ENCODE measurements at places on chromosomes 1 and 21. TPM values are rescaled to one million over a fixed set of nuclear protein-coding genes. Genes with fewer than 3 reads are reported as not detected.

GRCh38 chr1:208528578-208529240 is 284.5 kb upstream of the PLXNA2 start:
- no peaks in the 10 kb centered on the region for H3K36me3 ChIP-seq
- peaks cover 11% of the 10 kb centered on the region for H3K27me3 ChIP-seq
- H3K4me3 ChIP-seq: no peak overlapping the region
- no peak overlapping the region for H3K27ac ChIP-seq
- DNase-seq: no peak
- H3K4me1 ChIP-seq: no peaks in the 10 kb centered on the region

DNA sequence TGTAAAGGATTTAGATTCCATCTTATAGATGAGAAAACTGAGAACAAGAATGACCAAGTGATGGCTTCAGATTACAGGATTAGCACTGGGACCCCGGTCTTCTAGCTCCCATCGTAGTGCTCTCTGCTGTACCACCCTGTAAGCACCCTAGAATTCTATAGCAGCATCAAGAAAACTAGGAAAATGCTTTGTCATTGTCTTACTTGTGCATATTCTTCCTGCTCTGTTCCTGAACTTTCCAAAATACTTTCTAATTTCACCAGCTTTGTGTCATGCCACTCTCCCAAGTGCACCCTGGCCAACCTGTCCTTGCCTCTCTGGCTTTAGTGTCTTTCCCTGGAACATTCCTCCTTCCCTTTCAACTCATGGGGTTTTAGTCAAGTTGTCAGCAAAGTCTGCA is 6.0 kb upstream of the KLHL20 start:
- H3K4me1 ChIP-seq: no peaks in the 10 kb centered on the region
- H3K27ac ChIP-seq: no peak overlapping the region
- H3K4me3 ChIP-seq: no peak overlapping the region
- DNase-seq: no peak
- H3K36me3 ChIP-seq: no peaks in the 10 kb centered on the region
- H3K27me3 ChIP-seq: peaks cover 34% of the 10 kb centered on the region

DNA sequence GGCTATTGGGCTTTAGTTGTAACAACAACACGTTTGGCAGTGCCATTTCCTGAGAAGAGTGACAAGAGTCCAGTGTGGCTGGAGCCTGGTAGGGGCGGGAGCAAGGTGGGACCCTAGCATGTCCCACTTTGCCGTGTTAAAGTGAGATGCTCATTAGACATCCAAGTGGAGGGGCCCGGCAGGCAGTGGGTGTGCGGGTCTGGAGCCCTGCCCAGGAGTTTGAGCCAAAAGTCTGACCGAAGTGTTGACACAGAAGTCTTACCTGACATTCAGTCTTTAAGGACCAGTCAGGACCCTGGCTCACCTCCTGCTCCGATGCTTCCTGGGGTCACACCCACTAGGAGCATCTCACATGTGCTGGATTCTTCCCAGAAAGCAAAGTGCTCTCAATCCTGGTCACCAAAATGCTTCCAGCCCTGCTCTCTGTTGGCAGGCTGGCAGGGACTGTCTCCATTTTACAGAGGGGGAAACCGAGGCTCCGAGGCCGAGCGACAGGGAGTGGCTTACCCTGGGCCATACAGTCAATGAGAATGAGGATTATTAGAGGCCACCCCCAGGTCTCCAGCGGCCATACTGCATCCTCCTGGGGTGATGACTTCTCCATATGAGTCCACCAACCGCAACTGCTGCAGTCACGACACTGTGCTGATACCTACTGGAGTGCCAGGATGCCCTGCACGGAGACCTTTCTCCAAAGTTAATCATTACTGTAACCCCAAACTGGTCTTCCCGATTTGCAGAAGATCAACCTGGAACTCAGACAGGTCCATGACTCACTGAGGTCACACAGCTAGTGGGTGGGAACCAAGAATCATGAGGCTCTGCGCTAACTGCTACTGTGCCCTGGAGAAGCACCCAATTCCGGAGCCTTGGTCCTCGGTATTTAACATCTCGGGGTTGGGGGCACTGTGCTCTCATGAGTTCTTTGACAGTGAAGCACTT is 112.7 kb downstream of the PRDM2 start:
- no peak for DNase-seq
- H3K27ac ChIP-seq: no peak overlapping the region
- no peaks in the 10 kb centered on the region for H3K27me3 ChIP-seq
- peaks cover 22% of the 10 kb centered on the region for H3K4me1 ChIP-seq
- no peak overlapping the region for H3K4me3 ChIP-seq

GRCh38 chr1:202124142-202124541 is 1.4 kb downstream of the GPR37L1 start:
- no peak for DNase-seq
- H3K4me1 ChIP-seq: no peaks in the 10 kb centered on the region
- H3K4me3 ChIP-seq: no peak overlapping the region

Gene AUNIP
- total RNA-seq: not detected

Gene RASAL2
- not detected for total RNA-seq

Gene GBP4
- total RNA-seq: 27.2 TPM

GRCh38 chr1:47227341-47228232 is 4.4 kb downstream of the TAL1 start:
- H3K27ac ChIP-seq: no peak overlapping the region
- no peak for DNase-seq
- peaks cover 5% of the 10 kb centered on the region for H3K36me3 ChIP-seq
- peaks cover 37% of the 10 kb centered on the region for H3K4me1 ChIP-seq
- H3K4me3 ChIP-seq: no peak overlapping the region
- H3K27me3 ChIP-seq: peaks cover 51% of the 10 kb centered on the region

GRCh38 chr1:150118716-150119115 is 31.0 kb upstream of the PLEKHO1 start:
- H3K4me3 ChIP-seq: no peak overlapping the region
- H3K36me3 ChIP-seq: peaks cover 26% of the 10 kb centered on the region
- H3K27me3 ChIP-seq: no peaks in the 10 kb centered on the region
- no peak for DNase-seq
- H3K27ac ChIP-seq: no peak overlapping the region
- peaks cover 2% of the 10 kb centered on the region for H3K4me1 ChIP-seq

DNA sequence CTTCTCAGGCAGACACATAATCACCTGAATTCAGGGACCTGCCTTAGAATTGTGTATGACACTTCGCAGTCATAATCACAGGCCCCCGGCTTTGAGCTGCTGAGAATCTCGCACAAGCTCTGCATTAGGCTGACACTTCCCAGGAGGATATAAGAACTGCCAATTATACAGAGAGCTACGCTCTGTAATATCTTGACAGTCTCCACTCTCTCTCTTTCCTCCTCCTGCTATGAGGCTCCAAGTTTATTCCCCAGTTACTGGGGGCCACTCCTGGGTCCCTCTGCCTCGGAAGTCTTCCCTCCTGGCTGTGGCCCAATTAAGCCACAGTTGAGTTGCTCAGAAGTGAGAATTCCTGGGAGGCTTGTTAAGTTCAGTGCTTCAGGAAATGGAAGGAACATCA is 42.7 kb downstream of the EBNA1BP2 start:
- H3K4me1 ChIP-seq: no peaks in the 10 kb centered on the region
- no peak overlapping the region for H3K27ac ChIP-seq
- H3K36me3 ChIP-seq: no peaks in the 10 kb centered on the region

GRCh38 chr1:56052041-56052440 is 527.3 kb downstream of the PLPP3 start:
- H3K27me3 ChIP-seq: peaks cover 2% of the 10 kb centered on the region
- DNase-seq: no peak
- no peaks in the 10 kb centered on the region for H3K4me1 ChIP-seq
- H3K27ac ChIP-seq: no peak overlapping the region

Gene RHD
- total RNA-seq: not detected

Gene AMY2A
- not detected for total RNA-seq

DNA sequence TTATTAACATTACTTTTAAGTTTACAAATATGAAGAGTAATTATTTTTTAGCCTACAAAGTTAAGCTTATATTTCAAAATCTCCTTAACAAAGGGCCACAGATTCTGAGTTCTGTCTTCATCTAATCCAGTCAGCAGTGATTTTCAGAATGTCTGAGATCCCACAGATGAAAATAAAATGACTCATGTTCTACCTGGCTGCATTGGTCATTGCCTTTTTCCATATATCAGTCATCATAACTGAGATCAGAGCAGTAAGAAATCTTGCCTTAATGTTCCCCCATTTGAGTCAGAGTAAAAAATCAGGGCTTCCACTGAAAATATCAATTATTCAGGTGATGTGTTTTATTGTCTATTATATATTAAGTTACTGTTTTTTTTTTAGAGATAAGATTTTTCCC is 416.1 kb downstream of the MRPL39 start:
- H3K4me3 ChIP-seq: no peak overlapping the region
- H3K27ac ChIP-seq: no peak overlapping the region

- no peak overlapping the region for H3K4me3 ChIP-seq
- H3K27ac ChIP-seq: no peak overlapping the region
- H3K4me1 ChIP-seq: no peaks in the 10 kb centered on the region
- H3K36me3 ChIP-seq: no peaks in the 10 kb centered on the region
- DNase-seq: no peak
- H3K27me3 ChIP-seq: peaks cover 10% of the 10 kb centered on the region
Observed at GRCh38 chr1:98733782-98734112, 72.2 kb downstream of the SNX7 start.

DNA sequence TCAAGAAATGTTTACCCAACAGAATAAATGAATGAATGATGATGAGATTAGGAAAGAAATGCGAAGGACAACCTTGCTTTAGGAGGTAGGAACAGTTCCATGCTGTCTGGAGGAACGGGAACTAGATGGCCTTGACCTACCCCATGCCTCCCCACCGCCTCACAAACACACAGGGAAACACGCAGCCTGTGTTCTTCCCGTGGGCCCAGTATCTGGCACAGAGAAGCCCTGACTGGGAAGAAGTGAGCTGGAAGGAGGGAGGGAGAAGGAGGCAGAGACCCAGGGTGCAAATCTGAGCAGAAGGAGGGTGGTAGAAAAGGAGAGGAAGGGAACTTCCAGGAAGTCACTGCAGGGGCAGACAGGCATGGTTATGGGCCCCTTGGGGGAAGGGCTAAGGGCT is 3.5 kb upstream of the ADORA1 start:
- no peak overlapping the region for H3K27ac ChIP-seq
- H3K4me3 ChIP-seq: no peak overlapping the region
- H3K4me1 ChIP-seq: peaks cover 17% of the 10 kb centered on the region
- peaks cover 60% of the 10 kb centered on the region for H3K27me3 ChIP-seq
- no peak for DNase-seq
- no peaks in the 10 kb centered on the region for H3K36me3 ChIP-seq

GRCh38 chr1:179779645-179780272 is 36.7 kb downstream of the FAM163A start:
- no peaks in the 10 kb centered on the region for H3K4me1 ChIP-seq
- H3K36me3 ChIP-seq: no peaks in the 10 kb centered on the region
- no peak overlapping the region for H3K4me3 ChIP-seq
- no peak overlapping the region for H3K27ac ChIP-seq

GRCh38 chr1:186672596-186672995 is 7.6 kb downstream of the PTGS2 start:
- DNase-seq: no peak
- peaks cover 1% of the 10 kb centered on the region for H3K27me3 ChIP-seq
- H3K4me1 ChIP-seq: no peaks in the 10 kb centered on the region
- H3K4me3 ChIP-seq: no peak overlapping the region
- H3K27ac ChIP-seq: no peak overlapping the region

DNA sequence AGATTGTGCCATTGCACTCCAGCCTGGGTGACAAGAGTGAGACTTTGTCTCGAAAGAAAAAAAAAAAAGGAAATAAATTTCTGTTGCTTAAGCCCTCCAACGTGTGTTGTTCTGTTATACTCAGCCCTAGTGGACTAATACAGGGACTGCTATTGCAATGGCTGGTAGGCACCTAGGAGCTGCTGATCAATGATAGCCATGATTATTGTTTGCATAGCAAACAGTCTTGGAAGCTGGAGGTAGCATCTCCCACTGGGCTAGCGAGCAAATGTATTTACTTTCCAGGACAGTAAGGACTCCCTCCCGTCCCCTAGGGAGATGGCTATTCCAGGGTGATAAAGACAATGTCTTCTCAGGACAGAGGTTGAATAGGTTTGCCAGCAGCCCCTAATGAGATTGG is 13.5 kb upstream of the TNFRSF8 start:
- no peak for DNase-seq
- no peak overlapping the region for H3K4me3 ChIP-seq
- H3K4me1 ChIP-seq: peaks cover 3% of the 10 kb centered on the region
- no peaks in the 10 kb centered on the region for H3K36me3 ChIP-seq

- no peaks in the 10 kb centered on the region for H3K27me3 ChIP-seq
- H3K36me3 ChIP-seq: no peaks in the 10 kb centered on the region
- H3K27ac ChIP-seq: no peak overlapping the region
Observed at GRCh38 chr1:60923389-60924087, 158.8 kb upstream of the NFIA start.

GRCh38 chr1:63915121-63915520 is 141.3 kb downstream of the ROR1 start:
- H3K27ac ChIP-seq: no peak overlapping the region
- no peak overlapping the region for H3K4me3 ChIP-seq
- H3K4me1 ChIP-seq: no peaks in the 10 kb centered on the region
- H3K36me3 ChIP-seq: no peaks in the 10 kb centered on the region
- no peaks in the 10 kb centered on the region for H3K27me3 ChIP-seq

Gene VWA5B1
- total RNA-seq: not detected

DNA sequence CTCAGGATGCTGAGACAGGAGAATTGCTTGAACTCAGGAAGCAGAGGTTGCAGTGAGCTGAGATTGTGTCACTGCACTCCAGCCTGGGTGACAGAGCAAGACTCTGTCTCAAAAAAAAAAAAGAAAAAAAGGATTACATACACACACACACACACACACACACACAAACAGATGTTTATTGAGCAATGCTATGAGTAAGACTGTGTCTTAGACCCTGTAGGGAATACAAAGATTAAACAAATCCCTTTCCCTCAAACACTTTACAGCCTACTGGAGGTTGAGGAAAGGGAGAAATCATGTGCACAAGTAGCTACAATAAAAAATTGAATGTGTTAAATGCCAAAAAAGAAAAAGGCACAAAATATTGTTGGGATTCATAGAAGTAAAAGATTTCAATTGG is 58.1 kb downstream of the RPAP2 start:
- no peaks in the 10 kb centered on the region for H3K4me1 ChIP-seq
- H3K27me3 ChIP-seq: no peaks in the 10 kb centered on the region
- peaks cover 60% of the 10 kb centered on the region for H3K36me3 ChIP-seq
- H3K4me3 ChIP-seq: no peak overlapping the region
- H3K27ac ChIP-seq: no peak overlapping the region
- DNase-seq: no peak

- peaks cover 27% of the 10 kb centered on the region for H3K36me3 ChIP-seq
- no peak overlapping the region for H3K4me3 ChIP-seq
- DNase-seq: no peak
- peaks cover 21% of the 10 kb centered on the region for H3K4me1 ChIP-seq
- no peaks in the 10 kb centered on the region for H3K27me3 ChIP-seq
Observed at GRCh38 chr1:18922319-18922726, 20.0 kb upstream of the ALDH4A1 start.

DNA sequence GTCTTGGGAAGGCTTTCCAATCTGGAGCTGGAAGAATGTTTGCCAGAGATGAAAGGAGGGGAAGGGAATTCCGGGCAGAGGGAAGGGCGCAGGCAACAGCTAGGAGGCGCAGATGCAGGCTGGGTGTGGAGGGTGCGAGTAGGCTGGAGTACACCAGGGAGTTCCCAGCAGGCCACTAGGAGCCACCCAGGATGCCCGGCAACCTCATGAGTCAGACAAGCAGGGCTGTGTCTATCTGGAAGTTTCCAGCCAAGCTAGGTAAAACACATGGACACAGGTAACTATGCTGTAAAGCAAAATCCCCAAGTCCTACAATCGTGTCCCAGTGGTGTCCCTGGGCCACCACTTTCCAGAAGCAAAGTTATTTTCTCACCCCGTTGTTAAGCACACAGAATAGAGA is 990 bp upstream of the NBL1 start:
- no peak for DNase-seq
- H3K4me3 ChIP-seq: peak overlapping the region; percentile 80
- H3K4me1 ChIP-seq: peaks cover 32% of the 10 kb centered on the region
- no peaks in the 10 kb centered on the region for H3K36me3 ChIP-seq
- peak overlapping the region; percentile 84 for H3K27ac ChIP-seq

Gene ITLN2
- total RNA-seq: not detected
